Spleen (tissue), 13 donors: ENCODE measurements at places on chromosomes 16 and 17. TPM values are rescaled to one million over a fixed set of nuclear protein-coding genes. Genes with fewer than 3 reads are reported as not detected.

The KRTAP2-1 gene
- total RNA-seq = not detected

The NRN1L gene
- total RNA-seq = 6.2 TPM

The KRT39 gene
- not detected for total RNA-seq

The IFI35 gene
- total RNA-seq = 54.2 TPM

The TP53TG3 gene
- total RNA-seq = not detected

The ZNF750 gene
- not detected for total RNA-seq

The SLC16A11 gene
- total RNA-seq = 3.3 TPM

The FSCN2 gene
- 2.9 TPM for total RNA-seq

The HEATR9 gene
- 0.92 TPM for total RNA-seq

The MIS12 gene
- total RNA-seq = 25.0 TPM

- peaks cover 25% of the 10 kb centered on the region for H3K4me1 ChIP-seq
- H3K27me3 ChIP-seq = no peaks in the 10 kb centered on the region
- DNase-seq = no peak
Measured at GRCh38 chr17:43457362-43457692, 26.4 kb upstream of the DHX8 start.

- H3K4me3 ChIP-seq = no peak overlapping the region
- H3K27ac ChIP-seq = no peak overlapping the region
- DNase-seq = no peak
- H3K4me1 ChIP-seq = peaks cover 60% of the 10 kb centered on the region
Measured at GRCh38 chr17:51050291-51051033, 70.2 kb downstream of the SPAG9 start.

DNA sequence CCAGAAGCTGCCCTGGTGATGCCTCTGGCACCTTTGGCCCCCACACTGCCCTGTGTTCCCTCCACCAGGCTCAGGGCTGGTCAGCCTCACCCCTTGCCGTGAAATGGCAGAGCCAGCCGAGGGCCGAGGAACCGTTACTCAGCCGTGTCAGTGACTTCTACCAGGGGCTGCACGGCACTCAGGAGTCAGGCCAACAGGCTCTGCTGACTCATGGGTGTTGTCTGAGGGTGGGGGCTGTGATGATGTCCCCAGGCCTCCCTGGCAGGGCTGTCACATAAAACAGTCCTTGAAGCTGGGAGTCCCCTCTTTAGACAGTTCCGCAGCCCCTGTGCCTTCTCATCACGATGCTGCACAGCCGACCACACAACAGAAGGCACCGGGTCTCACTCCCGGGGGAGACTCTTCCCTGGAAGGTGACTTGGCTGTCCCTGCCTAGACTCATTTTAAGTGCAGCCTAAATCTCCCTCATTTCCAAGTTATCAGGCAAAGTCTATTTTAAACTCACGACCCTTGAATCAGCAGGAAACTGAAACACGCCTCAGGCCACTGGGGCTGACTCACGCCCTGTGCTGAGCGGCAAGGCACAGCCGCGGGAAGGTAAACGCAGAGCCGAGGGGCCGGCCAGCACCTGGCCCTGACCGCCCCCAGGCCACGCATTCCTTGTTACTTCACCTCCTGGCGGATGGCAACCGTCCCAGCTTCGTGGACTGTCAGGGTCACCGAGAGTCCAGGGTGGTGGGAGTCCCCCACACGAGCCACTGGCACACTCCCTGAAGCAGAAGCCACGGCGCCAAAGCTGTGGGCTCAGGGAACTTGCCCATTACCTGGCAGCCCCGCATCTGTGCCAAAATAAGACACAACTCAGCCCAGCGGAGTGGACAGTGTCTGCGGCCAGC, 102.6 kb downstream of the ZNF778 start:
- no peaks in the 10 kb centered on the region for H3K27me3 ChIP-seq
- peak overlapping the region; percentile 43 for H3K4me3 ChIP-seq
- DNase-seq = peak; percentile 79
- peak overlapping the region; percentile 51 for H3K27ac ChIP-seq
- H3K36me3 ChIP-seq = no peaks in the 10 kb centered on the region
- peaks cover 93% of the 10 kb centered on the region for H3K4me1 ChIP-seq

DNA sequence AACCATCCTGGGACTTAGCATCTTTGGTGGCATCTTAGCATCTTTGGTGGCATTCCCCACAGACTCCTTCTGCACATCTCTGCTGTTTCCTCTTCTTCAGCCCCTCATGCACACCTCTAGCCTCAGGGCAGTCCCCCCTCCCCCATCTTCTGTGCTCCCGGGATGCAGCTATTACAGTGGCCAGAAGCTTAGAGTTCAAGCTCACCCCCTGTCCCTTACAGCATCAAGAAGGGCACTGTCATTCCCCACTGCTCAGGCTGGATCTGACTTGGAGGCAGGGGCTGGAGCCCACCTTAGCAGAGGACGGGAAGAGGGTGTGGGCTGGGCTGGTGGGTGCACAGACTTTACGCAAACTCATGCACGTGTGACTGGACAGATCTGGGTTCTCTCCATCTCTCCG, 650 bp downstream of the EPN3 start:
- H3K27me3 ChIP-seq = peaks cover 25% of the 10 kb centered on the region
- no peak overlapping the region for H3K27ac ChIP-seq
- no peak overlapping the region for H3K4me3 ChIP-seq
- no peaks in the 10 kb centered on the region for H3K4me1 ChIP-seq

GRCh38 chr16:86387468-86388440, 122.6 kb upstream of the FOXF1 start:
- DNase-seq = no peak
- H3K27ac ChIP-seq = no peak overlapping the region
- H3K4me1 ChIP-seq = no peaks in the 10 kb centered on the region
- no peak overlapping the region for H3K4me3 ChIP-seq
- no peaks in the 10 kb centered on the region for H3K36me3 ChIP-seq

DNA sequence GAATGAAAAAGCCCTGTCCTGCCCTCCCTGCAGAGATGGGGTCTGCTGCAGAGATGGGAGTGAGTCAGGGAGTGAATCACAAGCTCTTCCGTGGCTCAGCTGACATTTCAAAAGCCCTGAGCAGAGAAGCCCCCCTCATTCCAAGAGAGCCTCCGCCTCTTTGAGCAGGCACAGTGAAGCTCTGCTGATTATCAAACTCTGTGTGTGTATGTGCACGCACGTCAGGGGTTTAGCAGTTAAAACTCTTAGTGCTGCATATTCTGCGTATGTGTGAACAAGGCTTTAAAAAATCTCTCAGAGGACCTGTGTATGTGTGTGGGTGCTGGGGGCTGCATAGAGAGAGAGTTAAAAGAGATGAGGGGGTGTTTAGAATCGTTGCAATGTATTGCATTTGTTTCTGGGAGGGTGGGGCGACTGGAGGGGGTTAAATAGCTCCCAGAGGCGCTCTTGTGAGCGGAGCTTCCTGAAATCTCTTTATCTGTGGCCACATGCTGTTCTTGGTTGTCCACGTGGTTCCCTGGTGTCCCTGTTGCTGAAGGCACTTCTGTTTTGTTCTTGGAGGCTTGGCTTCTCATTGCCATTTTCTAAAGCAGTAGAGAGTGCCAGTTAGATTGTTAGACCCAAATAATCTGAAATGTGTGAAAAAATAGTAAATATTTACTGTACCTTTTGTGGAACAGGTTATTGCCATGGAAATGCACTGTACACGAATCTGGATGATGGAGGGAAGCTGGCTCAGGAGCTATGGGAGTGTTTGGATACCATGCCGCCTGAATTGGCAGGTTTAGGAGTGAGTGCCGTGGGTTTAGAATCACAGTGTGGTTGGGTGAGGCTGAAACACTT, 116.6 kb downstream of the PRKCB start:
- H3K27me3 ChIP-seq = no peaks in the 10 kb centered on the region
- H3K27ac ChIP-seq = peak overlapping the region; percentile 14
- no peak overlapping the region for H3K4me3 ChIP-seq
- H3K4me1 ChIP-seq = peaks cover 68% of the 10 kb centered on the region

DNA sequence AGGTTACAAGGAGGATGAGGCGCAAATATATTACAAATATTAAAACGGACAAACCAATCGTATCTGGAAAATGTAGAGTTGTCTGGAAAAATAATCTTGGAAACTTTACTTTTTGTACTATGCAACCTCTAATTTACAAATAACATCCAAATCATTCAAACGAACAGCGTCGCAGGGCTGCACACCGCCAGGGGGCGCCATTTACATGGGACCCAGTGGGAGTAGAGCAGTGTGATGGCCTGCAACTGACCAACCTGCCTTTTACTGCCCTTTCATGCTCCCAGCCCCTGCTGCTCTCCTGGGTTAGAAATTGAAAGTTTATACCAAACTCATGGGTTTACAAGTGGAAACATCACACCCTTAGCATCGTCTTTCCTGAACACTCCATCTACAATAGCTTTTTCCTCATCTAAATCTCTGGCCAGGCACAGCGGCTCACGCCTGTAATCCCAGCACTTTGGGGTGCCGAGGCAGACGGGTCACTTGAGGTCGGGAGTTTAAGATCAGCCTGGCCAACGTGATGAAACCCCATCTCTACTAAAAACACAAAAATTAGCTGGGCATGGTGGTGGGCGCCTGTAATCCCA, 10.0 kb downstream of the PITPNC1 start:
- peaks cover 5% of the 10 kb centered on the region for H3K4me1 ChIP-seq
- H3K27me3 ChIP-seq = no peaks in the 10 kb centered on the region
- no peak overlapping the region for H3K4me3 ChIP-seq
- H3K27ac ChIP-seq = peak overlapping the region; percentile 11
- DNase-seq = peak; percentile 82

DNA sequence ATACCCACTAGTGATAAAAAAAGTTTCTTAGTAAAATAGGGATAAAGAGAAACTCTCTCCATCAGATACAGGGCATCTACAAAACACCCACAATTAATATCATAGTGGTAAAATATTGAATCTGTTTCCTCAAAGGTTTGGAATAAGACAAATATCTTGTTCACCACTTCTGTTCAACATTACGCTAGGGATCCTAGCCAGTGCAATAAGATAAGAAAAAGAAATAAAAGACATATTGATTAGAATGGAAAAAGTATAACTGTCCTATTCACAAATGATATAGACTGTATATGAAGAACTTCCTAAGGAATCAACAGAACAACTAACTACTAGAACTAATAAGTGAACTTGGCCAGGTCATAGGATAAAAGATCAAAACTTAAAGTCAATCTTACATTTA, 12.9 kb downstream of the LPCAT2 start:
- H3K4me1 ChIP-seq = no peaks in the 10 kb centered on the region
- H3K36me3 ChIP-seq = no peaks in the 10 kb centered on the region
- no peaks in the 10 kb centered on the region for H3K27me3 ChIP-seq
- H3K27ac ChIP-seq = no peak overlapping the region

DNA sequence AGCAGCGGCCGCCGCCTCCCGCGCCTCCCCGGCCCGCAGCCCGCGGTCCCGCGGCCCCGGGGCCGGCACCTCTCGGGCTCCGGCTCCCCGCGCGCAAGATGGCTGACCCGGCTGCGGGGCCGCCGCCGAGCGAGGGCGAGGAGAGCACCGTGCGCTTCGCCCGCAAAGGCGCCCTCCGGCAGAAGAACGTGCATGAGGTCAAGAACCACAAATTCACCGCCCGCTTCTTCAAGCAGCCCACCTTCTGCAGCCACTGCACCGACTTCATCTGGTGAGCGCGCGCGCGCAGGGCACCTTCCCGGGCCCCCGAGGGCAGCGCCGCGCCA, 258 bp downstream of the PRKCB start:
- peak overlapping the region; percentile 80 for H3K4me3 ChIP-seq
- DNase-seq = no peak
- peak overlapping the region; percentile 94 for H3K27ac ChIP-seq
- H3K27me3 ChIP-seq = peaks cover 11% of the 10 kb centered on the region

DNA sequence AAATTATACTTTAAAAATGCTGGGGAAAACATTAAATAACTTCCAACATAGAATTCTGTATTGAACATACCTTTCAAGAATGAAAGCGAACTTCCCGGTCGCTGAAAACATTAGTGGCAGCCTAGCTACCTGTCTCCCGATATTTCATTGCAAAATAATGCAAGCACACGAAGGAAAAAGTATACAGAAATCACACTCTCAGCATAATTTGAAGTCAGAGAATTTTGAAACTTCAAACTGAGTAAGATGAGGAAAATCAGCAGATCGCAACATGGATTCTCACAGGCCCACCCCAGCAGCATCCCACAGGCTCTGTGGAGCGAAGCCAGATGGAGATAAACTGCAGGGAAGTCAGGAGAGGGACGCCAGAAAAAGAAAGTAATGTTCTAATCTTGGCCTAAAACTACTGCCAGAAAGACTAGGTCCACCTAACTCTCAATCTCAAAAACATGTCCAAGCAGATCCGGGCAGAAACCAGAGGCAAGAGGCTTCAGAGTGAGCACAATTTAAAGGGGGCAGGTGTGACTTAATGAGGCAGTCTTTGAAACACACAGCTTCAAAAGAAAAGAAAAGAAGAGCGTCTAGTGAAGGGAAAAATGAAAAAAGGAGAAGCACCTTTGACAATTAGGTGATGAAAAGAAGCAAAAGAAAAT, 4.8 kb upstream of the GOSR1 start:
- H3K27ac ChIP-seq = no peak overlapping the region
- DNase-seq = no peak
- H3K4me1 ChIP-seq = peaks cover 8% of the 10 kb centered on the region
- peaks cover 7% of the 10 kb centered on the region for H3K27me3 ChIP-seq

DNA sequence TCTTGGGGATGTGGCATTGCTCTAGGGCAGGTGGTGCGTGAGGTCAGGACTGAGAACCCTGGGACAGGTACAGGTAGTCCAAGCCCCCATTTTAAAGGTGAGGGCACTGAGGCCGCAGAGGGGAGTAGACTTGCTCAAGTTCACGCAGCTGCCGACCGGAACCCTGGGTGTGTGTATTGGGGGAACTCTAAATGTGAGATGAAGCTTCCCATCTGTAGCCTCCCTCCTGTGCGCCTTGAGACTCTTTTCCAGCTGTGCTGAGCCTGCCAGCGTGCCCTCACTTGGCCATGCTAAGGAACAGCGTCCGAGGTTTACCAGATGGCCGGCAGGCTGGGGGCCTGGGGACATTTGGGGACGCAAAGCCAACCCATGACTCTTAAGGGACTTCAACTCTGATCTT, 79.0 kb upstream of the CDC42EP4 start:
- no peaks in the 10 kb centered on the region for H3K4me1 ChIP-seq
- no peaks in the 10 kb centered on the region for H3K27me3 ChIP-seq
- H3K4me3 ChIP-seq = no peak overlapping the region
- no peak overlapping the region for H3K27ac ChIP-seq

- H3K27me3 ChIP-seq = no peaks in the 10 kb centered on the region
- H3K4me3 ChIP-seq = no peak overlapping the region
- DNase-seq = no peak
Measured at GRCh38 chr16:19583665-19584300, 28.3 kb downstream of the VPS35L start.

DNA sequence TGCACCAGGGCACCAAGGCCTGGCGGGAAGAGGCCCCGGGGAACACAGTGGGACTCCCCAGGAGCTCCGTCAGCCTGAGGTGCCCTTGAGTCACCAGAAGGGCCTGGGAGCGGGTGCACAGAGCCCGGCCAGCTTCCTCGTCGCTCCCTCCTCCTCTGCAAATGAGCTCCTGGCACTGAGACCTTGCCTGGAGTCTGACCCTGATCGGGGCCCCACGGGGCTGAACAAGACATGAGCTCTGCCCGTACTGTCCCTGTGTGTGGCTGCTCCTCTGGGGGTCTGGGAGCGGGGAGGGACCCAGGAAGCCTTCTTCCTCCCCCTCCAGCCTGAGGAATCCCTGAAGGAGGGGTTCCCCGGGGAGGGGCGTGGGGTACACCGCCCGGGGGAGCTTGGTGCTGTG, 36.4 kb upstream of the SSTR5 start:
- H3K36me3 ChIP-seq = no peaks in the 10 kb centered on the region
- no peak for DNase-seq
- no peaks in the 10 kb centered on the region for H3K4me1 ChIP-seq

GRCh38 chr17:43319293-43320124, 79.3 kb upstream of the ARL4D start:
- H3K4me1 ChIP-seq = peaks cover 9% of the 10 kb centered on the region
- H3K27ac ChIP-seq = no peak overlapping the region
- H3K36me3 ChIP-seq = peaks cover 4% of the 10 kb centered on the region
- no peaks in the 10 kb centered on the region for H3K27me3 ChIP-seq
- peak; percentile 65 for DNase-seq

GRCh38 chr17:39704821-39705551, 5.1 kb downstream of the ERBB2 start:
- peaks cover 11% of the 10 kb centered on the region for H3K4me1 ChIP-seq
- no peak for DNase-seq
- no peak overlapping the region for H3K27ac ChIP-seq
- H3K27me3 ChIP-seq = peaks cover 23% of the 10 kb centered on the region
- no peak overlapping the region for H3K4me3 ChIP-seq
- H3K36me3 ChIP-seq = no peaks in the 10 kb centered on the region
